ENCODE measurements at places on chromosomes 12 and 14.

DNA sequence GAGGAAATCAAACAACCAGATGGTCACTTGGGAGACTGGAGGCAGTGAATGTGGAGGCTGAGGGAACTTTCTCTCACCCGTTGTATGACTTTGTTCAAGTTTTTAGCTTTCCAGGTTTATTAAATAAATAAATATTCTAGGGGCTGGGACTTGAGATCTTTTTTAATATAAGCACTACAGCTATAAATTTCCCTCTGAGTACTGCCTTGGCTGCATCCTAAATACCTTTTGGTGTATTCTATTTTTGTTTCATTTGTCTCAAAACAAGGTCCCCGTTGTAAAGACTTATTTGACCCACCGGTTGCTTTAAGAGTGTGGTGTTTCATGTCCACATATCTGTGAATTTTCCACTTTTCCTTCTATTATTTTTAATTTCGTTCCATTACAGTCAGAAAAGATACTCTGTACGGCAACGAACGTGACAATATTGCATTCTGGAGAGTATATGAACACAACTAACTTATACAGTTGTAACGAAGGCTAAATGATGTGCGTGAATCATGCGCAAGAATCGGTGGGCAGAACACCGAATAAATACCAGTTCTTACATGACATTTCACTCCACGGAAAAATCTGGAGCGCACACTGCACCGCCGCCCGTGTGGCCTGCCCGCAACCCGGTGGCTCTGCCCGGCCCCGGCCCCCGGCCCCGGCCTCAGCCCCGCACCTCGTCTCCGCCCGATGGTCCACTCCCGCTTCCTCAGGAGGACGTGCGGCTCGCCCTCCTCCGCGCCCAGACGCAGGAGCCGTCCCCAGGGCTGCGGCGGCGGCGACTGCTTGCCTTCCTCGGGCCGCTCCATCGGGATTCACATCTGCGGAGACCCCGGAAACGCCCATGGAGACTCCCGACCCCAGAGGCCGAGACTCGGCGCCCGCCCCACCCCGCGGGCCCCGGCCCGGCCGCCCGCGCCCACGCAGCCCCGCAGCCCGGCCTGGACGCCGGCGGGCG is 602 bp downstream of the CHFR start:
- DNase-seq, result no peak

DNA sequence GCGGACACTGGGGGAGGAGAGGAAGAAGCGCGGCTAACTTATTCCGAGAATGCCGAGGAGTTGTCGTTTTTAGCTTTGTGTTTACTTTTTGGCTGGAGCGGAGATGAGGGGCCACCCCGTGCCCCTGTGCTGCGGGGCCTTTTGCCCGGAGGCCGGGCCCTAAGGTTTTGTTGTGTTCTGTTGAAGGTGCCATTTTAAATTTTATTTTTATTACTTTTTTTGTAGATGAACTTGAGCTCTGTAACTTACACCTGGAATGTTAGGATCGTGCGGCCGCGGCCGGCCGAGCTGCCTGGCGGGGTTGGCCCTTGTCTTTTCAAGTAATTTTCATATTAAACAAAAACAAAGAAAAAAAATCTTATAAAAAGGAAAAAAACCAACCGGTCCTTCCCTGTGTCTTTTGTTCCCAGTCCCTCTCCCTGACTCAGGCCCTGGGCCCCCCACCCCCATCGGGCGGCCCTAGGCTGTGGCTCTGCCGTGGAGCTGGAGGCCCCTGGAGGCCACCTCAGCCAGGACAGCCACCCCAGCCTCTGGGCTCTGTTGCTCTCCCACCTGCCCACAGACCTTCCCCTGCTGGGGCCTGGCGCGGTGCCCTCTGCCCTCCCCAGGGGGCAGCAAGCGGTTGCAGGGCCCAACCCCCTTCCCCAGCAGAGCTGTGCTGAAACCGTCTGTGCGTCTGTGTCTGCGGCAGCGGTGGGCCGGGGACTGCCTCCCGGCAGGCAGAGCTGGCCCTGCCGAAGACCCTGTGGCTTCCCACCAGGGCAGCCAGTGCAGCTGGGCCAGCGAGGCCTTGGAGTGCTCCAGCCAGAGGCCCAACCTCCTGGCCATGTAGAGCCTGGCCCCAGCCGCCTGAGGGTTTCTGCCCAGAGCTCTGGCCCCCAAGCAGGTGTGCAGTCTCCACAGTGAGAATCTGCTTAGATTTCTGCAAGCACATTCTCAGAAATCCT is 4.0 kb upstream of the CRIP2 start:
- DNase-seq, result no peak

GRCh38 chr12:16606201-16606849 is 363 bp upstream of the LMO3 start:
- DNase-seq, result no peak

GRCh38 chr12:97046901-97047300 is 139.8 kb downstream of the NEDD1 start:
- no peak for DNase-seq

- DNase-seq, result no peak
Observed at GRCh38 chr14:102490456-102490855, 19.1 kb downstream of the ANKRD9 start.

GRCh38 chr12:88325816-88326189 is 183.7 kb downstream of the TMTC3 start:
- no peak for DNase-seq

- DNase-seq, result no peak
Observed at GRCh38 chr14:66662374-66662773, 154.4 kb downstream of the GPHN start.

- no peak for DNase-seq
Observed at GRCh38 chr12:132276066-132276826, 53.1 kb downstream of the GALNT9 start.

DNA sequence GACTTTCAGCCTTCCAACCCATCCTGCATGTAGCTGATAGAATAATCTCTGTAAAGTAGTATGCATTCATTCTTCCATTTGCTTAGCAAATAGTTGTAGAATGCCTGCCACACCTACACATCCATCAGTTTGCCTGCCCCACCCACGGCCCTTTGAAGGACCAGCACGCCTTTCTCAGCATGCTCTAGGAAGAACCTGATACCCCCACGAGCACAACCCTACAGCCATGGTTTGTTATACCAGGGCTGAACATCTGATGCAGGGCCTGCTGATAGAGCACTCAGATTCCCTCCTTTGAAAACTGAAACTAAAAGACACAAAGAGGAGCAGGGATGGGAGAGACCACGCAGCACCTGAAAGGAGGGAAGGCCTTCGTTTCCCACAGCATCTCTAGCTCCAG is 205.1 kb downstream of the ANO2 start:
- no peak for DNase-seq

- no peak for DNase-seq
Observed at GRCh38 chr14:87696485-87696884, 296.5 kb downstream of the GALC start.
